ENCODE measurements at places on chromosomes 4 and X.

DNA sequence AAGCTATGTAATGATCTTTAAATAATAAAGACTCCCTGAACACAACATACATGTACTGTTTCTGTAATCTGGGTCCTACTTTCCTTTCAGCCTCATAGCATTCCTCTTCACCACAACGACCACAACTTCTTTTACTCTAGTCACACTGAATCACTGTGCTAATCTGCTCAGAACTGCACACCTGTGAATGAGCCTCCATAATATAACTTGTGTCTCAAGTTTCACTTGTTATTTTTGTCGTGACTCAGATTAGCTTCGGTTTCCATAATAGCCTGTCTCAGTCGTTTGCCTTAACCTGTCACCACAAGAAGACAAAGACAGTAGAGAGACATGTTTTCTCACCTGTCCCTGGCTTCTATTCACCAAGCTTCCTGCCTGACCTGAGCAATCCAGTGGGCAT lies 61.8 kb downstream of the MAGED1 start:
- DNase-seq: no peak

DNA sequence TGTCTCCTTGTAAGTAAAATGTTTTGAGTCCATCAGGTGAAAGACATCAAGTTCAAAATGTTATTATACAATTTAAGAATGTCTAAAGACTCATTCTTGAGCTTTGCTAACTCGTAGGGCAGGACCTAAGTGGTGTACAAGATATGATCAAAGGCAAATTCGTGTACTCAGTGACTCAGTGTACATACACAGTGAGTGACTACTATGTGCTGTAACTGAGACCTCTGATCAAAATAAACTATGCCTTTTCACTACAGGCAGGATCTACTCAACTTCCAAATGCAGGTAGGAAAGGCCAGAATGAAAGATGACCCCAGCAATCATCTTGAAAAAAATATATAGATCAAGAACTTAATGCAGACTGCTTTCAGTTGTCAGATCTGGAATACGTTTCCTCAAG lies 49.9 kb downstream of the ADGRG2 start:
- no peak for DNase-seq

GRCh38 chrX:143340190-143340589 lies 177.1 kb downstream of the SPANXN3 start:
- DNase-seq: no peak

DNA sequence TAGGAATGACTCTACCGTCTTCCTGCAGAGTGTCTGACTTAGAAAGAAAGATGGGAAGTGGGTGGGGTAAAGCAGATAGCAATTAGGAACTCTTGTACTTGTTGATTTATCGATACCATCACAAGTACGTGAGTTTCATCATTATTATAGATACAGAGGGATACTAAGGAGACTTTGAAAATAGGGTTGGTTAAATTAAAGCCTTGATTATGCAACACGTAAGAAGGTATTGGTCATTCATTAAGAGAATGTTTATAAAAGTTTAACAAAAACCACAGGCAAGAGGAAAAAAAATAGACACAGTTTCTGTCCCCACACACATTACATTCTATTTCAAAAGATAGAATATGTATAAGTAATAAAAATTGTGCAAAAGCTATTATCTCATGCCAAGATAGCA lies 65.9 kb upstream of the UGT2B7 start:
- DNase-seq: no peak

GRCh38 chr4:102557636-102558035 lies 56.5 kb downstream of the NFKB1 start:
- DNase-seq: no peak

DNA sequence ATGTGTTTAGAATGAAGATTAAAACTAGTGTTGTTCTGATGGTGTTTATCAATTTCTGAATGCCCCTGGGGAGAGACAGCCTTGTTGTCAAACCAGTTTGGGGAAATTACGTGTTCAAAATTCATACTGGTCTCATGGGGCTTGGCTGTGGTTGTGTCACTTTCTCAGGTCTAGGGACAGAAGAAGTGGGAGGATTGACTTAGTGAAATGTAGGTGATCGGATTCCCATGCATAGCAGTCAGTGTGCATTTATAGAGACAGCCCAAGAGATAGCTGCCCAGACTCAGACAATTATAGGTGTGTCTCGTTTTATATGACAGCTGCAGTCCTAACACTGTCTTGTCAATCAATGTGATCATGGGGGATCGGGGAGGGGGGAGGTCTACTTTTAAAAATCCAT lies 94.4 kb upstream of the CLCN4 start:
- no peak for DNase-seq

DNA sequence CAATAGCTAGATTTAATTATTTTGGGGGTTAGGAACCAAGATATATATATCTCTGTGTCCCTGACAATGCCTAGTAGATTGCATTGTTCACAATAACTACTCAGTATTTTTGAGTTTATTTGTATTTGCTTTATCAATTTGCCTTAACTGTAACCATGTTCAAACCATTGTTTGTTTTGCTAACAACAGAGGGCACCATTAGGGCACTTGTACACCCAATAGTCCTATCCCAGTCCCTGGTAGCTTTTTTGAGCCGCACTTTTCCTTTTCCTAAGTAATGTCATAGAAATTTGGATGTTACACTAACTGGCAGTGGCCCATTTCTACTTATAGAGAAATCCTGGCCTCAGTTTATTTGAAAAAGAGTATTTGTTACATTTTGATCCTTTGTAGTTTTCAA lies 575 bp upstream of the KLHL5 start:
- DNase-seq: no peak
